Left kidney (tissue), 8 donors: ENCODE measurements at places on chromosomes 4 and X.
A peak's percentile ranks its signal among the peaks of the same experiment; 100 is the strongest.

DNA sequence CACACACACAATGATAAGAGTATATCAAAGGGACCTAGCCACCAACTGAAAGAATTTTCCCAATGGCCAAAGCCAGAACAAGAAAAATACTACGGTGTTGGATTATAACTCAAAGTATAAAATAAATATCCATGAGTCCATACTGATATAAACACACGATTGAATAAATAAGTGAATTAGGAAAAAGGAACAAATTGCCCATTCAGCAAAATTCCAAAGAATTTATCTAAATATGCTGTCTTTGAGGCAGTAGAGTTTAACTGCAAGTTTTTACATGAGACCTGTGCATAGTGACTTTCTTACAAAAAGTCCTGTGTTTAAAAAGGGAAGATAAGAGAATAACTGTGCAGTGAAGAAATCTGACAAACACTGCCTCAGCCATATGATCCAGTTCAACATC, 278.8 kb upstream of the PPARGC1A start:
- no peak for DNase-seq

GRCh38 chrX:72316408-72317110, 10.8 kb upstream of the CITED1 start:
- no peak for DNase-seq

- DNase-seq, result peak; percentile 40
These were observed 235.3 kb downstream of the TENM3 start for GRCh38 chr4:182478475-182478874.

- DNase-seq, result no peak
These were observed 59.6 kb upstream of the MAMLD1 start for GRCh38 chrX:150303386-150304097.

DNA sequence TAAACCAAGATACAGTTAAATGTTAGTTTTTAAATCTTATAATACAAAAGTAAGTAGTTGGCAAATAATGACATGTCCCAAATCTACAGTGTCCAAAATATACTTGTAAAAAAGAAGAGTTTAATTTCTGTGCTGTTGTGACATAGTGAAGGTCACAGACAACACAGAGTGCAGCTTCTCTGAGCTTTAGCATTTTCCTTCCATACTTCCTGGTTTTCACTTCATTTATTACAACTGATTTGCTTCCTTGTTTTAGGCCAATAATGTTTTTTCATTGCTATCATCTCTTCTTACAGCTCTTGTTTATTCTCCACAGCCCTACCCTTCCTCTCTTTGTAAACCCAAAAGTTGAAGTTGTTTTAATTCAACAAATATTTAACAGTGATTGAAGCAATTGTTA, 132.4 kb upstream of the TET2 start:
- no peak for DNase-seq

- DNase-seq, result no peak
These were observed 595.3 kb downstream of the ARAP2 start for GRCh38 chr4:35649011-35649410.

- no peak for DNase-seq
These were observed 27.6 kb upstream of the SRD5A3 start for GRCh38 chr4:55318175-55319129.

GRCh38 chrX:38327007-38327774, at the start of gene RPGR:
Gene RPGR (minus strand): TSS chrX:38327509. CDS start chrX:38327367, 142 bp downstream.
- DNase-seq, result peak; percentile 91

- DNase-seq, result no peak
These were observed 934.5 kb upstream of the TENM3 start for GRCh38 chr4:181308476-181309312.

DNA sequence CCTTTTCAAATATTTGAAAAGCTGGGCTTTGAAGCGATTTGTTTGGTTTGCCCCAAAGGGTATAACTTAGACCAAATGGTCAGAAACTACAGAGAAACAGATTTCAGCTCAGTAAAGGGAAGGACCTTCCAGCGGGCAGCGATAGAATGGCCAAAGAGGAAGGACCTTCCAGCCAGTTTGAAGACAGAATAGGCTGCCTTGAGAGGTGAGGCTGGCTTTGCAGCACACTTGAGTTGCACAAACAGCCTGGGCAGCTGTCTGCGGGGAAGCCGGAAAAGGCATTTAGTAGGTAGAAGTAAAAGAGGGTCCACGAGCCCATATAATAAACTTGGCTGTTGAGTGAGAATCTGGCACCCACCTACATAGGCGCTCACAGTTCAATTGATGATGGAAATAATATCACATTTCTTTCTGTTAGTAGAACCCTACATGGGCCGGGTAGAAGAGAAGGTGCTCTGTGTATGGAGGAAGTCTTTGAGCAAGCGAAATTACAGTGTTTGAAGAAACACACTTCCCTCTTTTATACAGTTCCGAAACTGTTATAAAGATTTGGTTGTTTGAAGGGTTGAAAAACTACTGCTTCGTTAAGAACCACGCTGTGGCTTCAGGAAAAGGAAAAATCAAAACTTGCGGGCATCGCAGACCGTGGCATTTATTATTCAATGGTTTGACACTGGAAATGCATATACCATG, 75.0 kb upstream of the SORBS2 start:
- DNase-seq, result no peak

GRCh38 chr4:83552083-83552482, 16.2 kb downstream of the GPAT3 start:
- DNase-seq, result no peak

DNA sequence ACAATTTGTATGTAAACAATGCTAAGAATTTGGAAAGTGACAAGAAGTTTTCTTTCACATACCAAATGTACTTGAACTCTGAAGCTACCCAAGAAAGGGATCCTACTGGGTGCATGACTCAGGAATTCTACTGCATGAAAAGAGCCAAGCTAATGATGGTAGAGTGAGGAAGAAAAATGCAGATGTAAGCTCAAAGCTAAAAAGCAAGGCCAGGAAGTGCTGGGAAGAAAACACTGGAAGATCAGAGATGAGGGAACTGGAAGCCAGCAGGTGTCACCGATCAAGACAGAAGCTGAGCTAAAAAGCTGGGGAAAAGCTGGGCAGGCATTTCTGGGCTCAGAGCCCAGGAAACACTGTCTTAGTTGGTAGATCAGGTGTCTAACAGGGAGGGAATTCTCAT, 449.1 kb downstream of the NKX6-1 start:
- peak; percentile 17 for DNase-seq

DNA sequence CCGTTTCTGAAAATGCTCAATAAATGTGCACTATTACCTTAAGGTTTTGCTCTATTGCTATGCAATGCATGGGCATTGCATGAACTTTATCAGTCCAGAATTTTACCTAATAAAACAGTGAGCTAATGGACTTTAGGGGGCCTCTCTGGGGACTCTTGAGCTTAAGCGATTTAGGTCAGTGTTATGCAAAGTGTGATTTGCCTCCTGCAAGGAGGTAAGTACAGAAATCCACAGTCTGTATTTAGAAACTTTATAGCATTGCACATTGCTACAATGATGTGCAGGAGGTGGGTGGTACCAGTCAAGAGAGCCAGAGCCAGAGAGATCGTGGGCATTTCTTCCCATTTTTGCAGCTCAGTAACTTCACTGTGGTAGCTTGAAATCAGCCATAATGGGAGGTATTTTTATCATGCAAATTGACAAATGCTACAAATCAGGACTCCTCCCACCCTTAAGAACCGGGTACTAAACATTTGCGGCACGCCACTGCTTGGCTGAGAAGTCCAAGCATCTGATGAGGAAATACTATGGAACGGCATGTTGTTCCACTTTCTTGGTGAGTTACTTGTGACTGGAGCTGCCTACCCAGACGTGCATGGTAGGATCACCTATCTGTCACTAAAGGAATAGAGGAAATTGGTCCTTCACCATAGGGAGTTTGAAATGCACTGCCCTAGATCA, 174.6 kb upstream of the PGRMC2 start:
- no peak for DNase-seq

GRCh38 chr4:138242834-138243156, 646 bp upstream of the SLC7A11 start:
- DNase-seq, result no peak

DNA sequence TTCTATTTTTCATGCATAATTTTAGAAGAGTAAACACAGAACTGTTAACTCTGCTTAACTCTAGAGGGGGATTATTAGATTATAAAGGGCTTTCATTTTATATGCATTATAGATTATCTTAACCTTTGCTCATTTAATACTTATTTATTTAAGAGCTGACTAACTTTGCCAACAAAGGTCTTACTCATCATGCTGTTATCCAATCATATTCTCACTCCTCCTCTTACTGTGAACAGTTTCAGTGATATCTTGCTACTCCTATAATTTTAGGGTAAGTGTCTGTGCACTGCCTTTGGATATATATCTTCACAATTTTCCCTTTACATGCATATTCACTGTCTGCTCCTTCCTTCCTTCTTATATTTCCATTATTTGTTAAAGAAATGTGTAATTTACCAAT, 1814.9 kb downstream of the STIM2 start:
- DNase-seq, result no peak

GRCh38 chr4:25861280-25861950, 1.4 kb downstream of the SEL1L3 start:
- DNase-seq, result no peak

- DNase-seq, result no peak
These were observed 40.3 kb downstream of the ATP2B3 start for GRCh38 chrX:153557618-153558355.

GRCh38 chr4:6179362-6179761, 21.0 kb downstream of the JAKMIP1 start:
- DNase-seq, result no peak

GRCh38 chr4:123621072-123621705, 224.6 kb downstream of the SPRY1 start:
- no peak for DNase-seq

DNA sequence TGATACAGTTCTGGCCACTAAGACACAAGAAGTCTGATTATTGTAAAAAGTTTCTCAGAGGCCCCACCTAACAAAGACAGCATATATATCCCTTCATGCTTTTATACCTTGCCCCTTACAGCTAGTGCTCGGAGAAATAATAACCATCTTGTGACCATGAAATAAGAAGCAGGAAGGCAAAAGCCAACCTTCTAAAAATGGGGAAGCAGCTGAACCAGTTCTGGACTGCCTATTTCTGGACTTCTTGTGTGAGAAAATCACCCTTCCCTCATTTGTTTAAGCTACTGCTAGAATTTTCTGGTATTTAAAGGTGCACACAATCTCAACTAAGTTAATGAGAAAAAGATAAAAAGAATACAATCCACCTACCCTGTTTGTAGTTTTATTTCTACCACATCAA, 87.5 kb downstream of the CNOT6L start:
- no peak for DNase-seq

GRCh38 chrX:45445745-45446412, 245.2 kb upstream of the DIPK2B start:
- peak; percentile 30 for DNase-seq

- no peak for DNase-seq
These were observed 76.7 kb downstream of the CLCN5 start for GRCh38 chrX:49999087-49999486.

- DNase-seq, result no peak
These were observed 2.0 kb downstream of the DHX15 start for GRCh38 chr4:24582235-24582832.

DNA sequence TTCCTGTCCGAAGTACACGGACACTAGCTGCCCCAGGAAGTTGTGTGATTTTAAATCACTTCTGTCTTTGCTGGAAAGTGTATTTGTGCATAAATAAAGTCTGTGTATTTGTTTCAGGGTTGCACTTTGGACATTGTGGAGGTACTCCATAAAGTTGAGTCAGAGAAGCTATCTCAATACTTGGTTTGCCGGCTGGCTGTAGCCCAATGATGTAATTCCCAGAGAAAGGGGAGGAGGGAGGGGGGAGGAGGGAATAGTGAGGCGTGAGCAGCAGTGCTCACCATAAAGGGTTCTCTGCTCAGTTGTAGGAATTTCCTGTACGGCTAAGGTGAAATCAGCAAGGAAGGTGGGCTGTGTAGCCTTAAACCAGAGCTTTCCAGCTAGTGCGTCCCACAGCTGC, 7.5 kb downstream of the APEX2 start:
- DNase-seq, result no peak

DNA sequence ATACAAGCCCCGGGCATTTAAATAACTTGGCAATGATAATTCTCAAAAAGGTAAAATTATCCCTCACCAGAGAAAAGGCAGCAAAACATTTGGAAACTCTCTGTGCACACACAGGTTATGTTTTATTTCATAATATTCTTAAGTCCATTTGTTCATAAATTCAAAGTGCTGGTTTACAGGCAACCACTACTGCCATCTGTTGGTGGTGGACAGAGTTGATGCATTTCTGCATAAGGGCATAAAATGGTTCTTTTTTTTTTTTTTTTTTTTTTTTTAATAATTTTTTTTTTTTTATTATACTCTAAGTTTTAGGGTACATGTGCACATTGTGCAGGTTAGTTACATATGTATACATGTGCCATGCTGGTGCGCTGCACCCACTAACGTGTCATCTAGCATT, 31.5 kb upstream of the IL21 start:
- no peak for DNase-seq

GRCh38 chr4:176195184-176195978, at the start of gene SPATA4:
Gene SPATA4 (minus strand): TSS chr4:176195585. CDS start chr4:176195562, 23 bp downstream.
- DNase-seq, result peak; percentile 89

- no peak for DNase-seq
These were observed 763 bp downstream of the CASK start for GRCh38 chrX:41922431-41923151.

DNA sequence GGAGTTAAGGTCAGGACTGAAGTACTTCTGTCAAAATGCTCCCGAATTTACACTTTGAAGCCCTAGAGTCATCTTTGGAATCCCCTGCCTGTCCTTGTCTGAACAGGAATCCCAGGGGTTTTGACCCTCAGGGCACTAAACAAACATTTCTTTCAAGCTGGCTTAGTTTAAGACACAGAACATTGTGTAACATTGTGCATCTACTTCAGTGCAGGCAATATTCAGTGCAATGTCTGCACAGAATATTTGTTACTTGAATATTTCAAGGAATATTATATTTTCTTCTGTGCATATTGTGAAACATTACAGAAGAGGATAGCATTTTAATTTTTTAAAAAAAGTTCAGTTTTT, 763.4 kb downstream of the PCDH18 start:
- DNase-seq, result no peak

DNA sequence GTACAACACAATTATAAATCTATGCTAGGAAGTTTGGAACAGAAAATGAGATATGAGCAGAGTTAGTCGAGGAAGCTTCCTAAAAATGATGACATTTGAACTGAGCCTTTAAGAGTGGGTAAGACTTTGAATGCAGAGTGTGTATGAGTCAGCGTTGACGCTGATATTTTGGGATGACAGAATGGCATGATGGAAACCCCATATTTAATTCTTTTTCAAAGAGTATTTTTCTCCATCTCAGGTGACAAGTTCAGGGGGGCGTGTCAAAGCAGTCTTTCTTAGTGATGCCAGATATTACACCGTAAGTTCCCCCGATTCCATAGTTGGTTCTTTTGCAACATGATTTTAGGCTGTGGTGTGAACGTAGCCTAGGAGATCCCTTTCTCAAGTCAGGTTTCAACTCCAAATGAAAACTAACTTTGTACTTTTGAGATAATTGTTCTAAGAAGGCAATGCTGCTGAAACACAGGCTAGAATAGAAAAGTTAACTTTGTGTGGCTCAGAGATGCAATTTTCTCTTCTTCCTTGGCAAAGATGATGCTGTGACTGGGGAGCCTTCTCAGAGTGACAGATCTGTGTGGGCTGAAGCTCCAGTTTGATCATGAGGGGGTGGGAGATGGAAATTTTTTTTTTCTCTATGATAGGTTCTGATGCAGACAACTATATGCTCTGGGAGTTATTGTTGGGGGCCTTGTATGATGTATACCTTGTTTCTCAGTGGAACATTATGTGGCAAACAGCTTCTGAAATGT, 59.2 kb downstream of the GLUD2 start:
- no peak for DNase-seq

- no peak for DNase-seq
These were observed 149.8 kb upstream of the TBL1X start for GRCh38 chrX:9315086-9315485.

- DNase-seq, result no peak
These were observed 402.8 kb downstream of the AFF2 start for GRCh38 chrX:148903176-148903575.
